Anterior cingulate cortex (tissue), 58 donors: ENCODE measurements at places on chromosomes 12 and 14.

DNA sequence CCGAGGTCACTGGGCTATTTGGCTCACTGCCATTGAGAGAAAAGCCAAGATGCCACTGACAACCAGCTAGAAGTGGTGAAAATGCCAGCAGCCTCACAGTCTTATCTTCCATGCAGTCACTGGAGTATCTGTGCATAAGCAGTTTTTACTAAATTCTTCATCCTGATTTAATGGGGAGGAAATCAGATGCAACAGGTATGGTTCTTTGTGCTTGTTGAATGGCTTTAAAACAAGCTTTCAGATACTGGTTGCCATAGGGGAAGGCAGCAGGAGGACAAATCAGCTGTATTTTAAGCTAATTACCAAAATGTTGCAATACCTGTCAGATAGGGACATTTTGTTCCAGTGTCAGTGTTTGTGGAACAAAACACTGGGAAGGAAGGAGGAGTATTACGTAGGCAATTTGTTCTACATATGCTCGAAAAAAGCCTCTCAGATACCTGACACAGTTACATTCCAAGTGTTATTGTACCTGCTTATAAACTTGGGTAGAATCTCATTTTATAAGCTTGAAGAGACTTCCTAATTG is 54.1 kb upstream of the ARHGAP5 start:
- no peak for DNase-seq

GRCh38 chr12:26007566-26007965 is 49.1 kb downstream of the RASSF8 start:
- no peak for DNase-seq

DNA sequence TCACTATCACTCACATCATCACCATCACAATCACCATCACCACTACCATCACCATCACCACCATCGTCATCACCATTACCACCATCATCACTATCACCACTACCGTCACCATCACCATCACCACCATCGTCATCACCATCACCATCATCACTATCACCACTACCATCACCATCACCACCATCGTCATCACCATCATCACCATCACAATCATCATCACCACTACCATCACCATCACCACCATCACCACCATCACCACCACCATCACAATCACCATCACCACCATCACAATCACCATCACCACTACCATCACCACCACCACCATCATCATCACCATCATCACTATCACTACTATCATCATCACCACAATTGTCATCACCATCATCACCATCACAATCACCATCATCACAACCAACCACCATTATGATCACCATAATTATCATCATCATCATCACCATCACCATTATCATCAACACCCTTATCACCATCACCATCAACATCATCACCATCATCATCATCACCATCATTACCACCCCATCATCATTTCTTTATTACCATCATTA is 90.8 kb downstream of the DICER1 start:
- DNase-seq: no peak

DNA sequence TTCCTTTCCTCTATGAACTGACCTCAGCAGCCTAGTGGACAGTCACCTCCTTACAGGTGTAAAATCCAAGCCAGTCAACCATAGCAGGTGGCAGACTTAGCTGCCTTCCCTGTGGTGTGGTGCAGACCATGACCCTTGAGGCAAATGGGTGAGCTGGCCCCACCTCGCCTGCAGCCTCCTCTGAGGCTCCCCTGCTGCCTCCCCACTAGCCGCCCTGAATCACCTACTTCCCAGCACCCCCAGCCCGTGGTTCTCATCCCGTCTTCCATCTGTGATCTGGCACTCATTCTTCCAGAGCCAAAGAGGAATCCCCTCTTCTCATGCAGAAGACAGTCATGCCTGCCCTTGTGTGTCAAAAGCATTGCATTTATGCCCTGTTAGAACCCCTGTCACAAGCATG is 34.4 kb upstream of the TSPAN9 start:
- DNase-seq: no peak

DNA sequence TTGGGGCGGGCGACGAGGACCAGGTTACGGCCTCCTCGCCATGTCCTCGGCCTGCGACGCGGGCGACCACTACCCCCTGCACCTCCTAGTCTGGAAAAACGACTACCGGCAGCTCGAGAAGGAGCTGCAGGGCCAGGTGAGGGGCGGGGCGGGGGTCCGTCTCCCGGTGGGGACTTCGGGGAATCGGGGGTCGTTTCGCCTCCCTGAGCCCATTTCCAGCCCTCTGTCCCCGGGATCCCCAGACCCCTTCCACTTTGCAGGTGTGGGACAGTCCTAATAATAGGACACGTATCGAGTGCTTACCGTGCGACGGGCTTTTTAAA is 380 bp downstream of the ANKRD13A start:
- DNase-seq: no peak

DNA sequence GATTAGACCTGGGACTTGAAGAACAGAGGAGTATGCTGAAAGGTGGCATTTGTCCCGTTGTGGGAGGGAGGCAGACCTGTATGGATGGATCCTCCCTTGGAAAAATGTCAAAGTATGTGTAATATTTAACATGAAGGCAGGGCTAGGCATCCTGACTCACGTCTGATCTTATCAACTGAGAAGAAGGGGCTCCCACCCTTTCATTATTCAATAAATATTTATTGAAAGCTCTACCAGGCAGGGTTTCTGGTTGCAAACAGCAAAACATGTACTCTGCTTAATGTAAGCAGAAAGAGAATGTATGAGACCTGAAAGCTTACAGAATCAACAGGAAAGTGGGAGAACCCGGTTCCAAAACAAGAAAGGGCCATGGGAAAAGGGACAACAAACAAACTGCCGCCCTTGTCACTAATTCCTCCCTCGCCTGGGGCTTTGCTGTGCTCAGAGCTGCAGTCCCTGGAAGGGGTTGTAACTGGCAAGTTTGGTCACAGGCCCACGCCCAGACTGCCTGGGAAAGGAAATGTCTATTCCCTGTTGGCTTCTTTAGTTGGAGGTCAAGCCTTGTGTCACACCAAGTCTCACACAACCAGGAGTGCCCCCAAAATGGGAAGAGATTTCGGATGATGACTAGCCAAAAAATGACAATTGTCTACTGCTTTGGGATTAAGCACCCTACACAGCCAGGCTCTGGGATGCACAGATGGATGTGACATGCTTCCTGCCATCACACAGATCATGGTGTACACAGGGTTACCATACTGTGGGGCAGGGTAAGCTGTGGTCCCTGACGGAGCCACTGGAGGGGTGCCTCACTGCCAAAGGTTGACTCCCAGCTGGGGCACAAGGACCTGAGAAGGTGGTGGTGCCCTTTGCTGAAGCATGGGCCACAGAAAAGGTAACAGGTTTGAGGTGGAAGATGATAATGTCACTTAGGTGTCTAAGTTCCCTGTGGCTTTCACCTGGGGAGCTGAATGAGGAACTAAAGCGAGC is 36.8 kb downstream of the RAB35 start:
- DNase-seq: no peak

GRCh38 chr14:77752799-77753516 is 8.0 kb downstream of the SNW1 start:
- DNase-seq: no peak

DNA sequence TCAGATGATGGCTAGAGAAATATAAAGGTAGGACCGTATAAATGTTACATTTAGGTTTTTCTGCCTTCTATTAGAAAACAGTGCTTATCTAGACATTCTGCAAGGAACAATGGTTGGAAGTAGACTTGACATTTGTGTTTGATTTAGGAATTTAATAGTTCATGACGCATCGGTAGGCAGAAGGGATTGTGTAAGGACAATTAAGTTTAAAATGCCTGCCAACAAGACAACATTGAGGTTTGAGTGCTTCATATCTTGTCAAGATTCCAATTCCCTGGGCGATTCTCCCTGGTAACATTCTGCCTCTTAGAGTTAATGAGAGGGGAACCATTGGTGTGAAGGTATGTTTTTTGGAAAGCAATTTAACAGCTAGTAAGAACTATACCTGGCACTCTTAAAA is 186.8 kb upstream of the RBM19 start:
- DNase-seq: no peak

- DNase-seq: no peak
These were observed 196.9 kb downstream of the GRIN2B start for GRCh38 chr12:13784504-13784903.

DNA sequence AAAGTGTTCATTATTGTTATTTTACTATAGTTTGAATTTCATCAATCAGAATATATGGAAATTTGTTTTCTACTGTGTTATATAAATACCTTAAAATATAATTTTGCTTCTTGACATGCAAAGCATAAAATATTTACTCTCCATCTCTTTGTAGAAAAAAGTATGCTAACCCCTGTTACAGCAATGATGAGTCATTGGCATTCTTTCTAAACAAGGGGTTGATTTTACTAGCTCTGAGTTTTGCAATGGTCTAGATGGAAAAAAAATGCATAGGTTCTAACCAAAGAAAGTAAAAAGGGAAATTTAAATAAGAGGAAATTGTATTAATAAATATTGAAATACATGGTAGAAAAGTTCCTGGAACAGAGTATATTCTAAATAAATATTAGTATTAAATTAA is 990.2 kb upstream of the ATXN7L3B start:
- DNase-seq: no peak

- no peak for DNase-seq
These were observed 38.0 kb downstream of the PTGER2 start for GRCh38 chr14:52352061-52352491.

DNA sequence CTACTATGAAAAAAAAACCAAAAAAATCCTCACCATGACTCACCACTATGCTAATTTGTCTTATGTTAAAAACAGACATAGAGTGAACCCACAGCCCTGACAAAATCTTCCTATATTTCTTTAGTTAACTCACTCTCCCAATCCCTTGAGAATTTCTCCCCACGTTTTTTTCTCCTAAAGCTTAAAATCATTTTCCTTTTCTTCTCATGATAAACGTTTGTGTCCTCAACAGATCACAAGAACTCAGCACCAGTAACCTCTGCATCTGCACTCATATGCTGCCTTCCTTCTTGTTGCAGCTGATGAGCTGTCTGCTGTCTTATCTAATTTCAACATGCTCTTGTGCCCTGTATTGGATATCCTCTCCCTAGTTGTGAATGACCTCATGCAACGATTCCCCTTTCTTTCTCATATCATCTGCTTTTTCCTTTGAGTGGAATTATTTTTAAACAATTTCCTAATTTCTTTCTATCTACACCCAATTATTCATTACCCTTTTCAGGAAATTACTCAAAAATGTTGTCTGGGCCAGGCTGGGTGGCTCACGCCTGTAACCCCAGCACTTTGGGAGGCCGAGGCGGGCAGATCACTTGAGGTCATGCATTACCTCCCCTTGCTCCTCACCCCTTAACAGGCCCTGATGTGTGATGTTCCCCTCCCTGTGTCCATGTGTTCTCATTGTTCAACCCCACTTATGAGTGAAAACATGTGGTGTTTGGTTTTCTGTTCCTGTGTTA is 427.5 kb upstream of the MGAT4C start:
- DNase-seq: no peak

GRCh38 chr12:79452906-79453305 is 237.9 kb downstream of the PAWR start:
- no peak for DNase-seq

DNA sequence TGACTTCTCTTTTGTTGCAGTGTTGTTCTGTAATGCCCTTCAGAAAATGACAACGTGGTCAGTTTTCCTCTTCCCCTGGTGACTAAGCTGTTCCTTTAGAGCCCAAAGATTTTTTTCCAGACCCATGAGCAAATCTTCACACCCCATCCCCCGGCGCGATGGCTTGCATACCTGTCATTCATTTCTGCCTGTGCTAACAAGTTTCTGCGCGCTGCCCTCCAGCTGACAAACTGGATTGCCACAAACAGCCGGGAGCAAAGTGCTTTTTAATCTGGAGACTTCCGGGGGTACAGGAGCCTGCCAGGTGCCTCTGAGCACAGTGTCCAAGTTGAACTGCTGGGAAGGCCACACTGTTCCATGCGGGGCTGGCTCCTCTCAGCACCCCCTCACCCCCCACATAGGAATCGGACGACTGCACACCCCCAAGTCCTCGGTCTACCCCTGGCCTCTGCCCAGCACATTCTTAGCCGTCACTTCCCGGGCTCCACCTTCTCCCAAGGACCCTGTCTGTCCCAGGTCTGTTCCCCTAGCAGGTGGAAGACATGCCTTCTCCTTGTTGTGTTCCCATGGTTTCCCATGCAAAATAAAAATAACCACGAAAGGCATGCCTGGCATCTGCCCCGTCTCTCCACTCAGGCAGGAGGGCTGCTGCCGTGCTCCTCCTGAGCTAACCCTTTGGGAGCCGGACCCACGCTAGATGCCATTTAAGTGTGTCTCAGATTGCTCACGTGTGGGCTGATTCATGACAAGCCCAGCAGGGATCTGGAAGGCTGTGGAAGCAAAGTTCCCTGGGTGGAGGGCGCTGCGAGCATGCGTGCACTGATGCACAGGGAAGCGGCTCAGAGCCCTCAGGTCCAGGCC is 14.1 kb downstream of the RILPL1 start:
- DNase-seq: no peak

DNA sequence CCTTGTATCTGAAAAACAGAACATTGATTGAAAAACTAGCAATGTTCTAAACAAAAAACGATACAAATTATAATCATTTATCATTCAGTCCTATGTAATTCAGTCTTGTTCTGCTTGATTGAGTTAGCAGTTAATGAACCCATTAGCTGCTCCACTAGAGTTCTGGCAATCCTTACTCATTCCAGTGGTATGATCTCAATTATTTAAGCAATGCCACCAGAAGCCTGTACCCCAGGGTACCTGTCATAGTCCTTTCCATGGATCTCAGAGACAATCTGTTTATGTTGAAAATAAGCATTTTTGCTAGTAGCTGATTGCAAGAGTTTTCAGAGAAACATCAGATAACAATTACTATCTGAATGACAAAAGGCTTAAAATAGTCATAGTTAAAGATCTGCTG is 115.9 kb downstream of the UNC79 start:
- DNase-seq: no peak

GRCh38 chr12:33588725-33589405 is 149.2 kb upstream of the SYT10 start:
- DNase-seq: no peak

DNA sequence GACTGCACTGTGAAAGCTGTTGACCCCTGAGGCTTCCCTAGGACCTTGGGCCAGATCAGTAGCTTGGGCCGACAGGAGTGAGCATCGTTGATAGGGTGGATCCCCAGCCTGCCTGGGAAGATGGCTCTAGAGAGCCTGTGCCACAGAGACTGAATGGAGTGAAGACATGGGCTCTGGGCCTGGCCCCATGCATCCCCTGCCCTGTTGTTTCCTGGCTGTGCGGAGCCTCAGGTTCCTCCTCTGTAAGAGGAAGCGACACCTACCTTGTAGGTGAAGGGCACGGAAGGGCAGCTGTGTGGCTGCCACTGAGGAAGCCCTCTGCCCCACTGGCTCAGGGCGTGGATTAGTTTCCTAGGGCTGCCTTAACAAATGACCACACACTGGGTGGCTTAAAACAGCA is 23.9 kb downstream of the PLEKHG3 start:
- no peak for DNase-seq

- DNase-seq: no peak
These were observed 154.1 kb upstream of the ATP2B1 start for GRCh38 chr12:89862511-89863445.

DNA sequence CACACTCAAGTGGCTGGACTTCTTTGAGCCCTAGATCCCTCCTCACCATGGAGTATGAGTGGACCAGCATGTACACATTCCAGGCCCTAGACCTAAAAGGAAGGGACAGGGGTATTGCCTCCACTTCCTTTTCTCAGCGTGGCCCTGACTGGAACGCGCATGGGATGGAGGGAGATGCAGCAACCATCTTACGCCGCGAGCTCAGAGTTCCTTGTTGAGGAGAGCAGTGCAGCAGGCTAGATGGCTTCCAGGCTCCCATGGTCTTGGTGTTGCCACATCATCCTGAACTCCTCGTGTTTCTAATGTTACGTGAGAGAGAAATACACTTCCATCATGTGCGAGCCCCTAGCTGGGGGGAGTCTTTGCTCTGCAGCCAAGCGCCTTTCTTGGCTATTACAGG is 61.8 kb upstream of the DIO3 start:
- no peak for DNase-seq
